ENCODE measurements at places on chromosomes 5 and 9.

GRCh38 chr5:149808264-149808982 is 78.3 kb downstream of the PPARGC1B start:
- no peak for DNase-seq

DNA sequence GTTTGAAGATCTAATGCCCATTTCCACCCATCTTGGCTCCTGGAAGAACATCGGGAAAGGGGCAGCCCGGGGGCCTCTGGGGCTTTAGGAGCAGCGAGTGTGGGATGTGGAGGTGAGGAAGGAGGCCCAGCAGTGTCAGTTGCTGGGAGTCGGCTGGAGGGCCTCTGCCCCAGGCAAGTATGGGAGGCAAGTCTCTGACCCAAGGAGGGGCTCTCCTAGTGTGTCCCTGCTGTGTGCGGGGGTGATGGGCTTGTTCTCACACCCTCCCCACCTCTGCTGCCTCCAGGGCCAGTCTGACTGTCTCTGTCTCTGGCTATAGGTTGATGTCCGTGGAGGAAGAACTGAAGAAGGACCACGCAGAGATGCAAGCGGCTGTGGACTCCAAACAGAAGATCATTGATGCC is 129.7 kb downstream of the DAB2IP start:
- no peak for DNase-seq

GRCh38 chr9:95434116-95435073 is 82.4 kb downstream of the PTCH1 start:
- DNase-seq: no peak

- no peak for DNase-seq
These were observed 60.1 kb upstream of the BRINP1 start for GRCh38 chr9:119429302-119429701.

DNA sequence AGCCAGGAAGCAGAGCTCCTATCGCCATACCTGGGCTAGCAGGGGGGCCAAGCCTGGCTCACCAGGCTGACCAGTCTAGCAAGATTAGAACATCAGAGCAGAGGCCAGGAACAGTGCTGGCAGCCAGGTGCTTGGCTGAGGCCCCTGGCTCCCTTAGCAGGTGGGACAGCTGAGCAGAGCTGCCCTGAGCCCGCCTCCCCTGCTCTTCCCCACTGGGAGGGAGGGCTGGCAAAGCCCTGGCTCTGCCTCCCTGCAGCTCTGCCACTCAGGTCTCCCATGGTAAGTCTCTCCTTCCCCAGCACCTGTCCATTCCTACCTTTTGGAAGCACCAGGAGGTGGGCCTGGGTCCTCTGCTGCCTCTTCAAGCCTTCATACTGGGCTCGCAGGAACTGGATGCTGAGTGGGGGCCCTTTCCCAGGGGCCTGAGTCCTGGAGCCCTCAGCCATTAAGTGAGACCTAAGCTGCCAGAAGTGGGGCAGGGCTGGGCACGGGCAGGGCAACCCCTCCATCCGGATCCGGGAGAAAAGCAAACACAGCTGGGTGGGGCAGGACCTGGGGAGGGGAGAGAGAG is 803 bp downstream of the C9orf152 start:
- DNase-seq: no peak

DNA sequence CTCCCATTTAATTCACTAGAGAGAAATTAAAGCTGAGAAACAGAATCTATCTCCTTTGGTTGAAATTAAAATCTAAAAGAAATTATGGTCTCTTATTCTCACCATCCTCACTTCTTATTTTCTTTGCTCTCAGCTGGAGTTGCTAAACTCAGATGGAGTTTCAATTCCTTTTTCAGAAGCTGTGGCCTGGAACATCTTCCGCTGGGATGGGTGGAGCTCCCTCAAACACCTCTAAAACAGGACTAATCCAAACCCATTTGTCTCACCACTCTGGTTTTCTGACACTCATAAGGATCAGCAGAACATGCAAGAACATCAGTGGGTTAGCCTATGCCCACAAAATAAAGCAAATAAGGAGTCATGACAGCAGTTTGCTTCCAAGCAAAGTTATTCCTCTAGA is 39.6 kb upstream of the CEP78 start:
- no peak for DNase-seq

DNA sequence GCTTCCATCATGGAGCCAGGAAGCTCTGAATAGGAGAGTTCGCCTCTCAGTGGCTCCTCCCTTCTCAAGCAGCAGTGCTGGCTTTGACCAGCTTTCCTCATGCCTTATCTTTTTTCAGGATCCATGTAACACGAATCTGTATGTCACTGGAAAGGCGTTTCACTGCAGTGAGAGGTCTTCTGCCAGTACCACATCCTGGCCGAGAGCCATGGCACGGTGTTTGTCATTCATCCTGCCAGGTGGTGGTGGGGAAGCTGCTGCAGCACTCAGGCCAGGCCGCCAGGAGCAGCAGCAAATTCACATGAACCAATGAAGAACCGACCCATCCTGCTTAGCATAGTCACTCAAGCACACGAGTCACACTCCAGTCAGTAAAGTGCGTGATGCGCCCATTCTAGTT is 179.0 kb downstream of the FANCC start:
- DNase-seq: no peak

GRCh38 chr9:103802068-103802467 is 292.0 kb upstream of the SMC2 start:
- DNase-seq: no peak

DNA sequence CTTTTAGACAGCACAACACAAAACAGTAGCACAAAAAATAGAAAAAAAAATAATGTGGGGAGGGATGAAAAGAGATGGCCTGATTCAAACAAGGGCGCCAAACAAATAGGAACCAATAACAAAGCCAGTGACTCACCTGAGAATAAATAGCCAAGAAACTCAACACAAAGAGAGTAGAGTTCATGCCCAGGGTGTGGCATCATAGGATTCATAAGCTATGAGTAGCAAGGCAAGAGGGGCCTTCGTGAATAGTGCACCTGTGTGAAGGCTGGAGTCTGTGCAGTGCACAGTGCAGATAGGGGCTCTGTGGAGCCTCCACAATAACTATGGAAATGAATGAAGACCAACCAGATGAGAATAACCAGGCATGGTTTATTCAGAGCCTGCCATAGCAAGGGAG is 541.7 kb downstream of the SPOCK1 start:
- no peak for DNase-seq

DNA sequence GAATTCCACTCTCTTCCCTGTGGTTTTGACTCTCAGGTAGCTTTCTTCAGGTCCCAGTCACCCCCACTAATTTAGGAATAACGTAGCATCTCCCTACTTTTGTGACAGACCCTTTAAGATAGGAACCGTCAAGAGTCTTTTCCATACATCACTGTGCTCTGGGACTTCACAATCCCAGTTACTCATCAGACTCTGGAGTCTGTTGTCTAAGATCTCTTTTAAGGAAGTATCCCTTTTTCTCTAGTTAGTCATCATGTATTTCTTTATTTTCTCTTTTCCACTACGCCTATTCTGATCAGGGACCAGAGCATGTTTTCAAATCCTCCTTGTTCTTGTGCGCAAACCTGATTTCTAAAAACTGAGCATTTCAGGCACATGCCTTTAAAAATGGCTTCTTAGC is 143.0 kb downstream of the GOLPH3 start:
- no peak for DNase-seq

GRCh38 chr5:78912085-78912771 is 72.9 kb downstream of the ARSB start:
- no peak for DNase-seq
